ENCODE measurements at places on chromosomes 16 and 17. TPM values are rescaled to one million over a fixed set of nuclear protein-coding genes. Genes with fewer than 3 reads are reported as not detected.

- DNase-seq = no peak
Measured at GRCh38 chr17:1431631-1432104, 24.4 kb downstream of the CRK start.

- no peak for DNase-seq
Measured at GRCh38 chr17:74737299-74738050, 419 bp downstream of the RAB37 start.

- no peak for DNase-seq
Measured at GRCh38 chr17:44887016-44887415, 12.2 kb downstream of the EFTUD2 start.

GRCh38 chr16:88688013-88688778 is 1.9 kb upstream of the SNAI3 start:
- DNase-seq = no peak

The MRPS34 gene
- 70.7 TPM for total RNA-seq
